ENCODE measurements at places on chromosomes 4 and X. TPM values are rescaled to one million over a fixed set of nuclear protein-coding genes. Genes with fewer than 3 reads are reported as not detected.

BEND4 gene
- not detected for total RNA-seq

DNA sequence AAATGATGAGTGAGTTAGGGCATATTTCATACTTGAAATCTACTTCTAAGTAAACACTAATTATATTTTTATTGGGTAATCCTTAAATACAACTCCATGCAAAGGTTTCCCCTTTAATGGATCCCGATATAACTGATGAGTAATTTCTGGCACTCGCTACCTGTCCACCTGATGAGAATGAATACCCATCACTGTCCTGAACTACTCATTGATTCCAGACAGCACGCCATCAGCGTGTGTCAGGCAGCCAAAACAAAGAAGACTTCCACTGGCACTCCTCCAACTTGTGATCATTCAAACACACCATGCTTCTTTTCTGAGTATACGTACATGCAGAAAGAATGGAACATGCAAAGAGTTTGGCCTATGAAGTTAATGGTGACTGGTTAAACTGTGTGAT lies 69.4 kb downstream of the HCCS start:
- no peak overlapping the region for H3K4me3 ChIP-seq
- peaks cover 15% of the 10 kb centered on the region for H3K4me1 ChIP-seq
- no peaks in the 10 kb centered on the region for H3K36me3 ChIP-seq

DNA sequence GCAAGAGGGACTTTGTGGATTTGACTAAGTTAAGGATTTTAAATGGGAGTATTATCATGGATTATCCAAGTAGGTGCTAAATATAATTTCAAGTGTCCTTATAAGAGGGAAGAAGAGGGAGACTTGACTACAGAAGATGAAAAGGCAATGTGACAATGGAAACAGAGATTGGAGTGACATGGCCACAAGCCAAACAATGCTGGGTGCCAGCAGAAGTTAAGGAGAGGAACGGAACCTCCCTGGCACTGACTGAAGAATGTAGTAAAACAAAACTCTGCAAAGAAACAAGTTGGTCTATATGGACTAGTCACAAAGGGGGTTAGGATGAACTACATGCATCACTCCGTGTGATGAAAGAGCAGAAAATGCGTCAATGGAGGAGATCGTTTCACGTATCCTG lies 395.8 kb upstream of the GALNT7 start:
- no peak for DNase-seq
- H3K27me3 ChIP-seq = no peaks in the 10 kb centered on the region
- no peaks in the 10 kb centered on the region for H3K4me1 ChIP-seq
- no peak overlapping the region for H3K4me3 ChIP-seq
- H3K36me3 ChIP-seq = no peaks in the 10 kb centered on the region

DNA sequence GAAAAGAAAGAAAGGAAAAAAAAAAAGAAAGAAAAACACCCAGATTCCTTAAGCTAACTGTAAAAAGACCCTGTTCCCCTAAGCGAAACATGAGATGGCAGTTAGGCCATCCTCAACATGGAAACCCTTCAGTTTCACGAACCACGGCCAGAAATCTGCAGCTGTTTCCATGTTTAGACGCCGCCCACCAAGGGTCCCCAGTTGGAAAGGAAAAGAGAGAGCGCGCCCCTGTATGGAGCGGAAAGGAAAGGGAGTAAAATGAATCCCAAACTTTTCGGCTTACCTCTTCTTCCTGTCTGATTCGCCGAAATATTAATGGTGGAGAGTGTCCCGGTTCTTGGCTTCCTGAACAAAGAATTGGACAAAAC lies 38.3 kb downstream of the MGARP start:
- H3K27me3 ChIP-seq = no peaks in the 10 kb centered on the region
- no peak for DNase-seq
- no peaks in the 10 kb centered on the region for H3K36me3 ChIP-seq
- no peak overlapping the region for H3K4me3 ChIP-seq

DNA sequence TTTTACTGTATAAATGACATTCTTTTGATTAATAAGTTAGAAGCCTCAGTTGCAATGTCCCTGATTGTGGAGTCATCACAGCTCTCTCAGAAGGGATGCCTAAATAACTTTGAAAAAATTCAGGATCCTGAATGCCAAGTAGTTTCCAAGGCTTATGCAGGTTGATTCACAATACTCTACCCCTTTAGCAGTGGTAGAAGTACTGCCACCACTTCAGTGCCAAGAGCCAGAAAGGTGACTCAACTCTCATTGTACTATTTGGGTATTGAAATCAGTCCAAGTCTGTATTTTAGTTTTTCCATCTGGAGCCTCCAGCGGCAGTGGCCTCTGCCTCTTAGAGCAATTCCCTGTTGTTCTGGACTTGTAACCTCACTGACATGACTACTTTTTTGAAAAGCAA lies 320.1 kb upstream of the NDST4 start:
- no peaks in the 10 kb centered on the region for H3K4me1 ChIP-seq
- no peaks in the 10 kb centered on the region for H3K36me3 ChIP-seq
- peak; percentile 32 for DNase-seq
- H3K27me3 ChIP-seq = no peaks in the 10 kb centered on the region

- H3K27ac ChIP-seq = no peak overlapping the region
- no peaks in the 10 kb centered on the region for H3K27me3 ChIP-seq
- peak; percentile 39 for DNase-seq
- no peaks in the 10 kb centered on the region for H3K36me3 ChIP-seq
- H3K4me1 ChIP-seq = no peaks in the 10 kb centered on the region
Observed at GRCh38 chr4:155552180-155552579, 114.5 kb upstream of the GUCY1A1 start.

GRCh38 chr4:112312610-112313239 lies 15.6 kb downstream of the ALPK1 start:
- H3K4me3 ChIP-seq = no peak overlapping the region
- no peak overlapping the region for H3K27ac ChIP-seq
- no peak for DNase-seq
- H3K4me1 ChIP-seq = no peaks in the 10 kb centered on the region

GRCh38 chr4:62377700-62378099 lies 1177.6 kb downstream of the ADGRL3 start:
- no peak for DNase-seq
- no peak overlapping the region for H3K27ac ChIP-seq
- H3K4me3 ChIP-seq = no peak overlapping the region
- peaks cover 12% of the 10 kb centered on the region for H3K4me1 ChIP-seq
- H3K36me3 ChIP-seq = no peaks in the 10 kb centered on the region

DNA sequence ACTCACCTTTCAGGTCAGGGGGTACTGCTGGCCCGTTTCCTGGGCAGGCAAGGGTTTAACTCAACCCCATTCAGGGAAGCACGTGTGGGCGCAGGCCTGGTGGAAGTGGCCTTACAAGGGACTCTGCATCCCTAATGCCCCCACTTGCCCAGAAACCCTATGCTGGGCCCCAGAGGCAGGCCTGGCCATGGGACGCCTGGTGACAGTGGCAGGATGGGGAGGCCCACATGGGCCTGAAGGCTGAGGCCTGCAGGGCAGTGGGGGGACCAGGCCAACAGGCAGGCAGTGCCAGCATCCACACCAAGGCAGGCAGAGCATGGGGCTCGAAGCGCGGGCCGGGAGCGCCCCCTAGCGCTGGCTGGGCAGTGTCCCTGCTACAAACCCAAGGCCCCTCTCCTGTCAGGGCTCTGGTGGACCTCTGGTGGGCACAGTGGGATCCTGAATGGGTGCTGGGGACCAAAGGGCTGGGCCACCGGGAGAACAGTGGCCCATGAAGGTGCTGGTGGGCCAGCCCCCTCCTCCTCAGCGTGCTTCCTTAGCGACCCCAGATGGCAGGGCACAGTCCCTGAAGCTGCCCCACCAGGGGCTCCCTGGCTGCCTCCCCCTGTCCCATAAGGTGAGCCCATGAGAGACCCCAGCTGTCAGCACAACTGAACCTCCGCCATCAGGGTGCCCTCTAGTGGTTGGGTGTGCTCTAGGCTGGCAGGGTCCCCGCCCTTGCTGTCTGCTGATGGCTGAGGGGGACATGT lies 16.8 kb downstream of the FGFR3 start:
- no peaks in the 10 kb centered on the region for H3K27me3 ChIP-seq
- H3K36me3 ChIP-seq = peaks cover 3% of the 10 kb centered on the region

All from PC-3 (cell line).